ENCODE measurements at places on chromosomes 12 and 14. TPM values are rescaled to one million over a fixed set of nuclear protein-coding genes. Genes with fewer than 3 reads are reported as not detected.

GRCh38 chr12:24605916-24606315 lies 343.0 kb downstream of the BCAT1 start:
- H3K4me1 ChIP-seq: peaks cover 4% of the 10 kb centered on the region
- no peak for DNase-seq
- H3K36me3 ChIP-seq: no peaks in the 10 kb centered on the region
- H3K4me3 ChIP-seq: no peak overlapping the region

DNA sequence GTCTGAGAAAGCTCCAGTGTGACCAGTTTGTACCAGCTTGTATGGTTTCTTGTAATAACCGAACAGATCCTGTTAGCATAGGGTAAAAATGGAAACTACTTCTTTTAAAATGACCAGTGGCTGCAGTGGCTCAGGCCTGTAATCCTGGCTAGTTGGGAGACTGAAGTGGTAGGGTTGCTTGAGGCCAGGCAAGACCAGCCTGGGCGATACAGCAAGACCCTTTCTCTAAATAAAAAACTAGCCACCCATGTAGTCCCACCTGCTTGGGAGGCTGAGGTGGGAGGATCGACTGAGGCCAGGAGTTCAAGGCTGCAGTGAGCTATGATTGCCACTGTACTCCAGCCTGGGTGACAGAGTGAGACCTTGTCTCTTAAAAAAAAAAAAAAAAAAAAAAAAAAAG lies 7.3 kb downstream of the PSEN1 start:
- DNase-seq: no peak
- H3K27me3 ChIP-seq: no peaks in the 10 kb centered on the region
- H3K4me1 ChIP-seq: peaks cover 14% of the 10 kb centered on the region
- H3K36me3 ChIP-seq: peaks cover 5% of the 10 kb centered on the region
- no peak overlapping the region for H3K27ac ChIP-seq

DNA sequence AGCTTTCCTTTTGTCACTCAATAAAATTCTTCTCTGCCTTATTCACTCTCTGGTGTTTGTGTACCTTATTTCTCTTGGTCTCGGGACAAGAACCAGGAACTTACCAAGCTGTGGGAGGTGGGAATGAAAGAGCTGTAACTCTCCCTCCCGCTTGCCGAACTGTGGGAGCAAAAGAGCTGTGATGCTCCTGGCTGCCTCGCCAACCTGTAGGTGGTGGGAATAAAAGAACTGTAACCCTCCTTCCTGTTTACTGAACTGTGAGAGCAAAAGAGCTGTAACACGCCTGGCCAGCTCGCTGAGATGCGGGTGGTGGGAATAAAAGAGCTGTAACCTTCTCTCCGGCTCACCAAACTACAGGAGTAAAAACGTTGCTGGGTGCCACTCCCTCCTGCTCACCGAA lies 314.1 kb upstream of the LRIG3 start:
- H3K27me3 ChIP-seq: no peaks in the 10 kb centered on the region
- no peaks in the 10 kb centered on the region for H3K36me3 ChIP-seq
- no peaks in the 10 kb centered on the region for H3K4me1 ChIP-seq
- no peak overlapping the region for H3K27ac ChIP-seq
- H3K4me3 ChIP-seq: no peak overlapping the region
- DNase-seq: no peak

- no peak overlapping the region for H3K4me3 ChIP-seq
- peak; percentile 68 for DNase-seq
- peak overlapping the region; percentile 8 for H3K27ac ChIP-seq
- peaks cover 4% of the 10 kb centered on the region for H3K4me1 ChIP-seq
Measured at GRCh38 chr14:21106498-21107282, 5.8 kb downstream of the TMEM253 start.

DNA sequence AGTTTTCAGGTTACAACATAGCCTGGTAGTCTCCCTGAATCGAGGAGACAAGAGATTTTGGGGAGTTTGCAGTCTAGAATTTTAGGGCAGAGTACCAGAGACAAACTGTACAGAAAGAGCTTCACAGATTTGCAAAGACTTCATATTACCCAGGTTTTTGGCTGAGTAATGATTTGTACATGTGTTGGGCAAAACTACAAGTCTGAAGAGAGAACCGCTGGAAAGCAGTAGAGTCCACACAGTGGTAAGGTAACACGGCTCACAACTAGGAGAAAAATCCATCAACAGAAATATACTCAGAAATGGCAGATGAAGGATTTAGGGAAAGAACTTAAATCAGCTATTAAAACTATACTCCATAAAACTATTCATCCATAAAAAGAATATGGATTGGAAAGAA lies 25.7 kb downstream of the FBXO33 start:
- H3K36me3 ChIP-seq: no peaks in the 10 kb centered on the region
- no peaks in the 10 kb centered on the region for H3K27me3 ChIP-seq
- no peak for DNase-seq
- H3K4me3 ChIP-seq: no peak overlapping the region

GRCh38 chr12:22018860-22019259 lies 27.2 kb upstream of the CMAS start:
- no peaks in the 10 kb centered on the region for H3K4me1 ChIP-seq
- no peak overlapping the region for H3K4me3 ChIP-seq
- no peaks in the 10 kb centered on the region for H3K27me3 ChIP-seq
- H3K27ac ChIP-seq: no peak overlapping the region

VEZT gene
- 90.2 TPM for total RNA-seq

DNA sequence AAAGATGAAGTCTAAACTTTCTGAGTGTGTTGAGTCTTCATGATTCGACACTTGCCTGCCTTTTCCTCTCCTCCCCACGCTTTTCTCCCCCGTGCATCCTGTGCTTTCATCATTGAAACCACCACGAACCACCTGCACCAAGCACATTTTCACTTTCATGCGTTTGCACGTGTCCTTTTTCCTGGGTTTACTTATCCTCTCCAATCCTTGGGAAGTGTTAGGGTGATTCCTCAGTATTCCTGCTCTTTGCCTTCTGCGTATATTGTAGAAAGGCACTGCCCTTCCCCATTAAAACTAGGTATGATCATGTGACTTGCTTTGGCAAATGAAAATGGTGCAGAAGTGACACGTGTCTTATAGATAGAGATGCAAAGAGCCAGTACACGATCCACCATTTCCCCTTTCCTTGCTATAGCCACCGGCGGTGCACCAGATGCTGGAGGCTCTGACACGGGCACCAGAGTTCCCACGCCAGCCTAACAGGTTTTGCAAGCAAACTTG lies 106.6 kb downstream of the BRMS1L start:
- H3K4me1 ChIP-seq: no peaks in the 10 kb centered on the region
- H3K27me3 ChIP-seq: peaks cover 1% of the 10 kb centered on the region
- H3K36me3 ChIP-seq: no peaks in the 10 kb centered on the region
- no peak overlapping the region for H3K4me3 ChIP-seq
- no peak for DNase-seq

DNA sequence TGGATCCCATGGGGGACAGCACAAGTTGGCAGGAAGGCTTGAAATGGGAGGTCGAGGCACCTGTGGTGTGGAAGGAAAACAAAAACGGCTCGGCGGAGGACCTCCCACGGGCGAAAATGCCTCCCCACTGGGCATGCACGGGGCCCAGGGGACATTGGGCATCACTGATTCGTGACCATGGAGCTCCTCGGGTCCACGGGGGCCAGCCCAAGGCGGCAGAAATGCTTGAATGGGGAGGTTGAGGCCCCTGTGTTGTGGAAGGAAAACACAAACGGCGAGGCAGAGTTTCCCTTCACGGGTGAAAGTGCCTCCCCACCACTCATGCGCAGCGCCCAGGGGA lies 376.0 kb downstream of the ALG10 start:
- DNase-seq: no peak
- H3K4me3 ChIP-seq: no peak overlapping the region
- no peaks in the 10 kb centered on the region for H3K36me3 ChIP-seq
- H3K4me1 ChIP-seq: no peaks in the 10 kb centered on the region
- H3K27me3 ChIP-seq: no peaks in the 10 kb centered on the region

DNA sequence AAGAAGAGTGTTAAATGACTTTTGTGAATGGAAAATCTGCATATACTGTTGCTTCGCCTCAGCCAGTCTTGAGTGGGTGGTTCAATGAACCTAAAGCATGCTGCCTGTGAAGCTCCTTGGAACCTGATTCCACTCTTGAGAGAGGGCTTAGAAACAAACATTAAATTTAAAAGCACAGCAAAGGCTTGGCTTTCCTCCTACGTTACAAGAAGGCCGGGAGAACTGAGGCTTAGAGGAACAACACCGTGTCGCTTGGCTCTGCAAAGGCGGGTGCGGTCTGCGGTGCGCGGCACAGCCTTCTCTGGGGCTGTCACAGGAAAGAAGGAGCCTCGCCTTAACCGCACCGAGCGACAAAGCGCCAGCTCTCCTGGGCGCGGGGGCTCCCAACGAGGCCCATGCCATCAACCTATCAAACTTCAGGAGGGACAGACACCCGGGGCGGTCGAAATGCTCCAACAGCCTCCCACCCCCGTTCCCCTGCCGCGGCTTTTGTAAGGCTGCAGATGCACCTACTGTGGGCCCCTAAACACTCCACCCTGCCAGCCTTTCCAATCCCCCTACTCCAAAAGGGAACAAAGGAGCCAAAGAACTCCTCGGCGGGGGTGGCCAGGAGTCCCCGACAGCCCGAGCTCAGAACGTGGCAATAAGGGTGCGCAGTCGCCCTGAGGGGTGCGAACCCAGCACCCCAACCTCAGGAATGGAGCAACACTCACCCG lies 729 bp downstream of the OSBPL8 start:
- no peaks in the 10 kb centered on the region for H3K27me3 ChIP-seq
- no peaks in the 10 kb centered on the region for H3K4me1 ChIP-seq
- peak overlapping the region; percentile 75 for H3K27ac ChIP-seq

DNA sequence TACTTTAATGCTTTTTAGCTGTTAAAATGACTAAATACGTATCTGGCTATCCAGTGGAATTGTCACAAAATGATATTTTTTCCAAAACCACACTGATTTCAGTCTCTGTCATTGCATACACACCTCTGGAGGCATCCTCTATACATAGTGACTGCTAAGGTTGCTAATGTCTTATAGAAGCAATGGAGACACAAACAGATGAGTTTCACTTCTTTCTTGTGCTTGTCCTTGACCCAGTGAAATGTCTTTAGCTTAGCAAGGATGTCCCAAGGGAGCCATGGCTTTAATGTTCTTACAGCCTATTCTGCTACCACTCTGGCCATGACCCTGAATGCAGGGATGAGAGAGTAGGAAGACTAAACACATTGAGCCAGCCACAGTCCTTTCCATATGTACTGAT lies 90.3 kb downstream of the TPH2 start:
- no peak overlapping the region for H3K4me3 ChIP-seq
- DNase-seq: no peak
- no peak overlapping the region for H3K27ac ChIP-seq
- H3K36me3 ChIP-seq: no peaks in the 10 kb centered on the region
- H3K4me1 ChIP-seq: no peaks in the 10 kb centered on the region

GRCh38 chr12:53052419-53053217 lies 2.8 kb downstream of the TNS2 start:
- no peak overlapping the region for H3K4me3 ChIP-seq
- H3K36me3 ChIP-seq: peaks cover 41% of the 10 kb centered on the region
- H3K27ac ChIP-seq: peak overlapping the region; percentile 99

SLC4A8 gene
- total RNA-seq: 5.2 TPM

DNA sequence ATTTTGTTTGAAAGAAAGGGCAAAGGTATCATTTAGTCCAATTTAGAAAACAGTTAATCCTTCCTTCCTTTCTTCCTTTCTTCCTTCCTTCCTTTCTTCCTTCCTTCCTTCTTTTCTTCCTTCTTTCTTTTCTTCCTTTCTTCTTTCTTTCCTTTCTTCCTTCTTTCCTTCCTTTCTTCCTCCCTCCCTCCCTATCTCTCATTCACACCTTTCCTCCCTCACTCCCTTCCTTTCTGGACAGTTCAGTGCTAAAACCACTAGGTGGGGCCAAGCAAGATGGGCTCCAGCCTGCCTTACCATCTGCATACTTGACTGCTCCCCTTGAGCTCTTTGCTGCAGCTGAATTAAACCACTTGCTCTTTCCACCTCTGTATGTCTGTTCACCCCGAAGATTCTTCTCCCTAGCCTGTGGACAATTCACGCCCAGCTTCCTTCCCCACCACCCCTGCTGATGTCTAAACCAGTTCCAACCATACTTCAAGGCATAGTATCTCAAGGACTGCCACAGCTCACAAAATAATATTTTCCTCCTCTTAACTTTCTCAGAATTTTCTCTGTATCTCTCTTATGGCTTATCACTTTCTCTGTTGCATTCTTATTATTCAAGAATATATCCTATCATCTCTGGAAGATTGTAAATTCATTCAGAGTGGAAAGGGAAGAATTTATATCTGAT lies 78.0 kb downstream of the DBX2 start:
- no peak overlapping the region for H3K27ac ChIP-seq
- H3K27me3 ChIP-seq: no peaks in the 10 kb centered on the region
- H3K4me3 ChIP-seq: no peak overlapping the region
- H3K4me1 ChIP-seq: no peaks in the 10 kb centered on the region
- DNase-seq: no peak
- H3K36me3 ChIP-seq: no peaks in the 10 kb centered on the region

MMP19 gene
- total RNA-seq: 8.6 TPM

FAM90A1 gene
- not detected for total RNA-seq

CD4 gene
- 5.7 TPM for total RNA-seq

DNA sequence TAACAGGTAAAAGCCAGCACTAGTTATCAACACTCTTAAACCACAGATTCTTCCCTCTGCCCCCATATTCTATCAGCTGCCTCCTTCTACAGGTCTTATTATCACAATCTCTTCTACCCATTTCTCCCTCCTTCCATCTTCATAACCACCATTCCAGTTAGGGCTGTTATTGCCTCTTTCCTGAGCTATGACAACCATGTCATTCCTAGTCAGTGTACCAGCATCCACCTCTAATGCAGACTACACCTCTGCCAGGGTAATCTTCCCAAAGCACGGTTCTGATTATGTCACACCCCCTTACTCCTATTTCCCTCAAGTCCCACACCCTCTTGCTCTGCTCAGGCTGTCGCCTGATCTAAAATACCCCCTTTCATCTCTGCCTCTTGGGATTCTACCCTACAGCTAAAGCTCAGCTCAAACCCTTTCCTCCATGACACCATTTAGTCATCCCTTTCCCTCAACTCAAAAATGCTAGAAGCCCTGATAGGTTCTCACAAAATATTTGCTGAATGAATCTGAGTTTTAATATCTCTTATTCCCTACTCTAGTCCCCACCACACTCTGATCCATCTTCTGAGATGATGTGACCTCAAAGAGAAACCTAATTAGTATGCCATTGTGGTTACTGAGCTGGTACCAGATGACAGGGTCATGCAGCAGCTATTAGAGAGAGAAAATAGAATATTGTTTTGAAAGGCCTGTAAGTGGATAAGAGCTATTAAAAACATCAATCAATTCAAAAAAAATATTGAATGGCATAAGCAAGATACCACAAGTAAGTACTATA lies 11.7 kb downstream of the RACGAP1 start:
- H3K27me3 ChIP-seq: no peaks in the 10 kb centered on the region
- no peak overlapping the region for H3K4me3 ChIP-seq
- no peak overlapping the region for H3K27ac ChIP-seq
- H3K4me1 ChIP-seq: peaks cover 4% of the 10 kb centered on the region

- no peak overlapping the region for H3K27ac ChIP-seq
- no peaks in the 10 kb centered on the region for H3K27me3 ChIP-seq
- no peaks in the 10 kb centered on the region for H3K36me3 ChIP-seq
- H3K4me3 ChIP-seq: no peak overlapping the region
Measured at GRCh38 chr14:63964113-63964512, 111.3 kb downstream of the SYNE2 start.

PLEKHG7 gene
- total RNA-seq: under 0.01 TPM

ZNF641 gene
- total RNA-seq: 3.9 TPM

KRT77 gene
- not detected for total RNA-seq

All from IMR-90 (cell line).